Hepatocyte (in vitro differentiated cells): ENCODE measurements at places on chromosomes 6 and 20.

DNA sequence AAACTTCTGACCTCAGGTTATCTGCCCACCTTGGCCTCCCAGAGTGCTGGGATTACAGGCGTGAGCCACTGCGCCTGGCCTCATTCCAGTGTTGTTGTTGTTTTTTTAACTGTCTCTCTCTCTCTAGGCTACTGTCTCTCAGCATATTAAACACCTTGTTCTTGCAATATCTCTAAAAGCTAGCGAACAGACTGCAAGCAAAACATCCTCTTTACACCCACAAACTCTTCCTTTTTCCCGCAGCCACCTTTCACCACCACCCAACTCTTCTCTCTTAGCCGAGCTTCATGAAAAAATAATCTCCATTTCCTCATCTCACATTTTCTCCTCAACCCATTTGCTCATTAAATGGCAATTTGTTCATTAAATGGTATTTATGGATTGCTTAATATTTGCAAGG, 45.5 kb downstream of the SGK1 start:
- no peak for DNase-seq
- H3K36me3 ChIP-seq: no peaks in the 10 kb centered on the region
- H3K4me1 ChIP-seq: no peaks in the 10 kb centered on the region
- H3K27me3 ChIP-seq: no peaks in the 10 kb centered on the region
- no peak overlapping the region for H3K4me3 ChIP-seq

GRCh38 chr6:140063021-140063399, 688.6 kb upstream of the CITED2 start:
- no peak for DNase-seq
- no peaks in the 10 kb centered on the region for H3K27me3 ChIP-seq
- H3K36me3 ChIP-seq: no peaks in the 10 kb centered on the region
- H3K4me3 ChIP-seq: no peak overlapping the region
- H3K4me1 ChIP-seq: peaks cover 6% of the 10 kb centered on the region

DNA sequence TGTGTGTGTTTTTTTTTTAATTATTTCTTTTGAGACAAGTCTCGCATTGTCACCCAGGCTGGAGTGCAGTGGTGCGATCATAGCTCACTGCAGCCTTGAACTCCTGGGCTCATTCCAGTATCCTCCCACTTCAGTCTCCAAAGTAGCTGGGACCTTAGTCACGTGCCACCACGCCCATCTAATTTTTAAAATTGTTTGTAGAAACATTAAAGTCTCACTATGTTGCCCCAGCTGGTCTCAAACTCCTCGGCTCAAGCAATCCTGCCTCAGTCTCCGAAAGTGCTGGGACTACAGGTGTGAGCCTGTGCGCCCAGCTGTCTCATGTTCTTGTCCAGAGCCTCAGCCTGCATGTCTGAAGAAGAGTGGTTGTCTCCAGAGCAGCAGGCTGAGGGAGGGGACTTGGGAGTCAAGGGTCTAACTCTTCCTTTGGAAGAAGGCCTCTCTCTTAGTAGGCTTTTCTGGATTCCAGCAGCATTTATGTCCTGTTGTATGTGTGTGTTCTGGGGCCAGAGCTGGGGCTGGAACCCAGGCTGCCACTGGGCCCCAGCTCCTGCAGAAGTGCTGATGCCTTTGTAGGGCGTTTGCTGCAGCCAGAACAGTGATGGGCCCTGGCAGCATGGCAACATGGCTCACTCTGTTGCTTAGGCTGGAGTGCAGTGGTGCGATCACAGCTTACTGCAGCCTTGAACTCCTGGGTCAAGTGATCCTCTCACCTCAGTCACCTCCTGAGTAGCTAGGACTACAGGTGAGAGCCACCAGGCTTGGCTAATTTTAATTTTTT, 5.4 kb downstream of the DNMT3B start:
- DNase-seq: no peak
- H3K4me3 ChIP-seq: no peak overlapping the region
- H3K36me3 ChIP-seq: no peaks in the 10 kb centered on the region
- H3K27ac ChIP-seq: no peak overlapping the region
- H3K4me1 ChIP-seq: peaks cover 14% of the 10 kb centered on the region

DNA sequence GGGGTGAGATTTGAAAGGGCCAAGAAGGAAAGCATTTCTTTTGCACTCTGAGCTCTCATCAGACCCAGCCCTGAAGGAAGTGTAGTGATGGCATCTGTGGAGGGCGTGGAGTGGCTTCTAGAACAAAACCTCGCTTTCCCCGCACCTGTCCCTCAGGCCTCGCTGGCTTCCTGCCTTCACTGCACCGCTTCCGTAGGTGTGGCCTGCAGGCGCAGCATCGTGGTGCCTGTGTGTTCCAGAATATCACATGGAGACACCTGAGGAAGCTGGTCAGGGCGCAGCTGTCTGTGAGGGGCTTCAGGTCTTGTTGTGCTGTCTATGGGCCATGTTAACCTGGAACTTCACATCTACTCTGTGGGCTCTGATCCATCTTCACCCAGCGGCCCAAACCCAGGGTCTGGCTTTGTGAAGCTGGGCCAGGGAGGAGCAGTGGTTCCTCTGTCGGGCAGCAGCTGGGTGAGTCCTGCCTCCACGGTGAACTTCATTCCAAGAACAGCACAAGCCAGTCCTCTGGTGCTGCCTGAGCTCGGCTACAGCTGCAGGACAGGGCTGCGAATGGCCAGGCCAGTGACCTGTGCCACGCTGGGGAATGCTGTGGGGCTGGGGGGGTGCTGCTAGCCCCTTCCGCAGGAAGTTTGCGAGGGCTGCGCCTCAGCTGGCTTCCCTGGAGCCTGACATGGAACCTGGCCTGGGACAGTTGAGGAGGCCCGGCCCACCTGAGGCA, 40.9 kb downstream of the DSTN start:
- no peak for DNase-seq
- H3K4me3 ChIP-seq: no peak overlapping the region
- H3K4me1 ChIP-seq: peaks cover 33% of the 10 kb centered on the region
- peak overlapping the region; percentile 15 for H3K27ac ChIP-seq
- H3K27me3 ChIP-seq: no peaks in the 10 kb centered on the region

GRCh38 chr6:683742-684440, 9.0 kb downstream of the EXOC2 start:
- peak; percentile 83 for DNase-seq
- no peaks in the 10 kb centered on the region for H3K36me3 ChIP-seq
- no peaks in the 10 kb centered on the region for H3K27me3 ChIP-seq
- H3K4me3 ChIP-seq: no peak overlapping the region

GRCh38 chr20:57167971-57168701, 98.3 kb downstream of the BMP7 start:
- H3K36me3 ChIP-seq: no peaks in the 10 kb centered on the region
- H3K27ac ChIP-seq: peak overlapping the region; percentile 69
- H3K4me1 ChIP-seq: peaks cover 11% of the 10 kb centered on the region
- no peaks in the 10 kb centered on the region for H3K27me3 ChIP-seq

DNA sequence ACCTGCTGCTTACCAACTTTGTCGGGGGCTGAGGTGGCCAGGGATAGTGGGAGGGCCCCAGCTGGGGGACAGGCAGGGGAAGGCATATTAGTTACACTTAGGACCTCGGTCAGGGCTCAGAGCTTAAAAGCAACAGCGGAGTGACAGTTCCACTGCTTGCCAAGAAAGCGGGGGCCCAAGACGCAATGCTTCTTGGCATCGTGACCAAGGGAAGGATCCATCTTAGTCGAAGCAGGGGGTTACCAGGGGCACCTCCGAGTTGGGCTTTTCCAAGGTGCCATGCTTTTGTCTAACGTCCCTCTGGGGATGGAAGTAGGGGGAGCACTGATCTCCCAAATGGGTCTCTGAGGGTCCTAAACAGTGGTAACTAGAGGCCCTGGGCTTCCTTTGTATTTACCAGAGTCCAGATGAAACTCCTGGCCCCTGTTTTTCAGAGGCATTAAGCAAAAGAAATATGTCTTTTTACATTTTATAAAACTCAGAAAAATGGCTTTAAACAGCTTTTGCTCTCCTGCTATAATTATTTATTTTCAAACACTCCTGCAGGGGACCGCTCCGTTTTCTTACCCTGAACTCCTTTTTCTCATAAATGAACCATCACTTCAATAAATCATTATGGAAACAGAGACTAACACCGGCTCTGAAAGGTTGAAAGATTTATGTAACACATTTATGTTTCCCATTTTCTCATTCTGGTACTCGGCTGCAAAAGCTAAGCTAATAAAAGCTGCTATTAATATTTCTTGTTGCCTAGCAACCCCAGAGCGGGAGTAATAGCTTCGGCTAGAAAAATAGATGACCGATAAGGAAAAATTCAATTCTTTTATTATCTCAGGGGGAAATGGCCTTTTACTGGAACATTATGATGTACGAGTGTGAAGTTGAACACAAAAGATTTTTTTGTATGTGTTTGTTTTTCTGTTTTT, 100.4 kb downstream of the TOX2 start:
- no peaks in the 10 kb centered on the region for H3K36me3 ChIP-seq
- no peaks in the 10 kb centered on the region for H3K27me3 ChIP-seq
- peak; percentile 19 for DNase-seq
- no peak overlapping the region for H3K27ac ChIP-seq
- no peak overlapping the region for H3K4me3 ChIP-seq
